ENCODE measurements at places on chromosomes 11 and 22.

DNA sequence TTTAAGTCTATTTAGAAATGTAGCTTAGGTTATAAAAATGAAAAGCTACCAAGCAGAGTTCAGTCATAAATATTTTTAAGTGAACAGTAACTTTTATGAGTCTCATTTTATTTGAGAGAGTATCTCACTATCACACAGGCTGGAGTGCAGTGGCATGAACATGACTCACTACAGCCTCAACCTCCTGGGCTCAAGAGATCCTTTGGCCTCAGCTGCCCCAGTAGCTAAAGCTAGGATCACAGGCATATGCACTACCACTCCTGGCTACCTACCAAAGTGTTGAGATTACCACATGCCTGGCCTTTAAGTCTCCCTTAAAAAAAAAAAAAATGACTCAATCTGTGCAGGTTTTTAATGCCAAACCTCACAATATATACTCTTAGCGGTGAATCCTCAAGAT, 34.7 kb upstream of the CLNS1A start:
- no peak for DNase-seq

DNA sequence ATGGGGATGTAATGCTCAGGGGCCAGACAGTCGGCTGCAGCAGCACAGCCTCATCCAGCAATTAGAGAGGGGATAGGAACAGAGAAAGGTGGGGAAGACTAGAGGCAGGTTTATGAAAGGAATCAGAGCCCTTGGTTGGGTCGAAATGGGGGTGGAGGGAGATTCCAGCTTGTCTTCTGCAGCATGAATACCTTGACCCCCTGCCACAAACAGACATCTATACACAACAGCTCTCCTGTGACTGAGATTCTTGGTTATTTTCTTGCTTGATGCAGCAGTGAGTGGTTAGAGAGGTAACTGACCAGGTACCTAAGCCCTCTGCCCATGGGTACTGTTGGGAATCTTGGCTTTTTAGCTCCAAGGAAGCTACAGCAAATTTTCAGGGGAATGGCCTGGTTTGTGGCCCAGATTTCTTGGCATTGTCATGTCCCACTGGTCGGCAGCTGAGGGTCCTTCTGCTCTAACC, at the start of gene TRIM49D1:
TSS of gene TRIM49D1 (minus strand) at position 51 of the 466 bp plus-strand sequence. CDS start 4,535 bp downstream, outside the sequence.
- DNase-seq: no peak

DNA sequence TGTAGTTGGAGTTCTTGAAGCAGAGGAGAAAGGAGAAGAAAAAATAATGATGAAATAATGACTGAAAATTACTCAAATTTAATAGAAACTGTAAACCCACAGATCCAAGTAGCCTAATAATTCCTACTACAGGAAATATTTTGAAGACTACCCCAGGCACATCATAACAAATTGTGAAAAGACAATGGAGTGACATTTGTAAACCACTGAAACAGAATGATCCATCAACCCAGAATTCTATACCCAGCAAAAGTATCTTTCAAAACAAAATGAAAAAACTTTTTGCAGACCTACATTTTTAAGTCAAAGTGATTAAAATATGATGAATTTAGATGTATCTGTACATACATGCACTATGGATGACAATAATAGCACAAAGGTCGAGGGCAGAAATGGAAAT, 194.6 kb downstream of the TMEM135 start:
- no peak for DNase-seq

DNA sequence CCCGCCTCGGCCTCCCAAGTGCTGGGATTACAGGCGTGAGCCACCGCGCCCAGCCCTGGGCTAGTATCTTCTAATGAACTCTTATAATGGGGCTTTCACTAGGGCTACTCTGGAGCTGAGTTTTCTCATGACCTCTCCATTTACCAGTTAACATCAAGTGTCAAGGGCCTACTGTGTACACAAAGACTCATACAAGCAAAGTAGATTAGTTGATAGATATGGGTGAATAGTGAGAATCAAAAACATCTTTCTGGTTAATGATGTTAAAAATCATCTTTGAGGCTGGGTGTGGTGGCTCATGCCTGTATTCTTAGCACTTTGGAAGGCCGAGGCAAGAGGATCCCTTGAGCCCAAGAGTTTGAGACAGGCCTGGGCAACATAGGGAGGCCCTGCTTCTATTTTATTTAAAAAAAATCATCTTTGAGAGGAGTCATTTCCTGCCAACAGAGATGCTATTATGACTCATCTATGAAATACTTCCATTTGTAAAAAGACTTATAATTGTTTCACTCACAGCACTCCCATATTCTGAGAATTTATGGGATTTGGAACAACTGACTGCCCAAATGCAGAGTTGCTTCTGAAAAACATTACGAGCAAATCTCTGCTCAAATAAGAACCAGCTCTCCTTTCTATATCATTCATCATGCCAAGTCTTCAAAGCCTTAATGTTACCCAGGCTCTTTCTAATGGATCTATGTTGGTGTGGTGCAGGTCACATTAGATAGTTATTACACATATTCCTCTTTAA, 57.0 kb downstream of the GDPD4 start:
- DNase-seq: no peak

DNA sequence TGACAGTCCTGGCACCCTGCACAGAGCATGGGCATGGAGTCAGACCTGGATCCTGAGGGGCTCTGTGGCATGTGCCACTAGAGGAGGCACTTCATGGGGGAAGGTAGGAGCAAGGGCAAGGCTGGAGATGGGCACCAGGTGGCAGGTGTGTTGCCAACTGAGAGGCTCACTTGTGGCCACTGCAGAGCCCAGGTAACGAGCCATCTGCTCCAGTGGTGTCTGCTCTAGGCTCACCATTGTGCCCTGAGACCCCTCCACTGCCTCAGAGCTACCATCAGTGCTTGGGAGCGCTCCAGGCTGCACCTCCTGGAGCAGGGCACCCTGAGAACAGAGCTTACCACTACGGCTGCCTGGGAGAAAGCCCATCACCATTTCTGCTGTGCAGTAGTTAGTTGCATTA, 1.3 kb upstream of the ZDHHC8 start:
- DNase-seq: no peak

Data from esophagus squamous epithelium (tissue), 5 donors.